CD4-positive, alpha-beta T cell treated with Interleukin-4 for 1 hour (primary cell): ENCODE measurements at places on chromosomes 3 and 15.

- DNase-seq: no peak
Measured at GRCh38 chr3:151896246-151897012, 23.0 kb downstream of the SUCNR1 start.

DNA sequence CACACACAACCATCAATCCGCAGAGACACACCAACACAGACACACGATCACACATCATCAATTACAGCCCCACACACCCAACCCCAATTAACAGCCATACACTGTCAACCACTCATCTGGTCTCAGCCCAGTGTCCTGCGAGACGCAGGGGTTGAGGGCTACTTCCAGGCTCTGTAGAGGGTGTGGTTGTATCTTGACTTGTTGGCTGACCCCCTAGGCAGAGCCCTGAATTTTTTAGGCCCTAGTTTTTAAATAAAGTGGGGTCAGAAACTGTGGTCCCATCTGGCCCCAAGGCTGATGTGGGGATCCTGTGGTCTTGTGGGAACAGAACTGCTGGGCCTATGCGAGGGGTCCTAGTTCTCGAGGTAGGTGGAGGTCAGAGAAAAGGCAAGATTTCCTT is 9.2 kb downstream of the VILL start:
- DNase-seq: no peak

DNA sequence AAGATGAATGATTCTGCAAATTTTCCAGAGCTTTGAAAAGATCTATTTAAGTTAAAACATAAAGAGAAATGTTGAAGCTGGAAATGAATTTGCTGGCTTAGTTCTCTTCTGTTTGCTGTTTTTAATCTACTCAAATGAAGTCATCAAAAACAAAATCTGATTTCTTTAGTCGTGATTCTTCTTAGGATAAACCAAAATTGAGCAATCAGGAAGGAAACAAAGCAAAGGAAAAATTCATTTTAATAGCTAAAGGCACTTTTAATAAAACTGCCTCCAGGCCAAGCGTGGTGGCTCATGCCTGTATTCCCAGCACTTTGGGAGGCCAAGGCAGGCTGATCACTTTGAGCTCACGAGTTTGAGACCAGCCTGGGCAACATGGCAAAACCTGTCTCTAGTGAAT is 91.2 kb downstream of the DUT start:
- no peak for DNase-seq

- DNase-seq: no peak
Measured at GRCh38 chr3:8538913-8539312, 37.3 kb downstream of the LMCD1 start.

- DNase-seq: no peak
Measured at GRCh38 chr15:37087131-37087588, 13.2 kb downstream of the MEIS2 start.
